ENCODE measurements at places on chromosomes 12 and 14.

DNA sequence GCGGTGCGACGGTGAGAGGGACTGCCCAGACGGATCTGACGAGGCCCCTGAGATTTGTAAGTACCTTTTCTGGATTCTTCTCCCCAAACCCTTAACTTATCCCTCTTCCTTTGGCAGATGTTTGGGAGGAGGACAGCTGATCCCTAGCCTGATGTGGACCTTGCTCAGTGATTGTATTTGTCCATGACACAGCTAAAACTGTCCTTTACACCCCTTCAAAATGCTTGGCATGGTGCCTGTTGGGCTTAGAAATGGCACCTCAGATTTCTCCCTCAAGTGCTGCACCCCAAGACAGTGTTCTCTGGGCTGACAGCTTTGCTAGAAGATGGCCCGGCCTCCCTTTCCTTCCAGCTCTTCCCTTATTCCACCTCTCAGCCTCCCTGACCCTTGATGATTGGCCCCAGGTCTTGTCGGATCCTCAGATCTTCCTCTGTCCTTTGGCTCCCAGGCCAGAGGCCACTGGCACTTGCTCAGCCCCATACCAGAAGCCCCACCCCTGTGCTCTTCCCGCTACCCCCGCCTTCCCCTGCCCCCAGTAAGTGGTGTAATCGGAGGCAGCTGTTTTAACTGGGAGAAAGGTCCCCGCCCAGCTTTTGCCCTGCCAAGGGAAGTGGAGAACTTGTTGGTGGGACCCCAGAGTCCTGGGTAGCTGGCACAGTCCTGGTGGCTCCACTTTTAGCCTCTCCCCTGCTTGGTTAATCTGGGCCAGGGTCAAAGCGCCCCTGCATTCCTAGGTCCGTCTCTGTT lies 8.7 kb downstream of the LRP1-AS start:
- no peak for DNase-seq

DNA sequence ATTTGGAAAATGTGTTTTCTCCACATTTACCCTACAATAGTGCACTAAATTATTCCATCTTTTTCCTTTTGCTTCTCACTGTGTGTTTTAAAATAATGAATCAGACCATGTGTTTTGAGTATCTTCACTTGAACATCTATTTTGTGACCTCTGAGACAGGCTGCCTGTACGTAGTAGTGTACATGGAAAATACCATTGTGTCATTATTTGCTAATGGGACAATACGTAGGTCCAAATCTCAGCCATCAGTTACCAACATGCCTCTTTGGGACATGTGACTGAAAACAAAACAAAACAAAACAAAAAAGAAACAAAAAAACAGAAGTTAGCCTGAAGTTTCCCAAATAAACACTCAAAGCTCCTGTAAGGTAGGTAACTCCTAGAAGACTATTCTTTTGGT lies 7.1 kb upstream of the MYF6 start:
- no peak for DNase-seq

- no peak for DNase-seq
Observed at GRCh38 chr12:75432924-75433323, 42.0 kb downstream of the GLIPR1L2 start.

- DNase-seq, result peak; percentile 100
Observed at GRCh38 chr14:77040059-77040740, 11.7 kb upstream of the IRF2BPL start.

- DNase-seq, result no peak
Observed at GRCh38 chr12:60112063-60112462, 516.2 kb downstream of the SLC16A7 start.

DNA sequence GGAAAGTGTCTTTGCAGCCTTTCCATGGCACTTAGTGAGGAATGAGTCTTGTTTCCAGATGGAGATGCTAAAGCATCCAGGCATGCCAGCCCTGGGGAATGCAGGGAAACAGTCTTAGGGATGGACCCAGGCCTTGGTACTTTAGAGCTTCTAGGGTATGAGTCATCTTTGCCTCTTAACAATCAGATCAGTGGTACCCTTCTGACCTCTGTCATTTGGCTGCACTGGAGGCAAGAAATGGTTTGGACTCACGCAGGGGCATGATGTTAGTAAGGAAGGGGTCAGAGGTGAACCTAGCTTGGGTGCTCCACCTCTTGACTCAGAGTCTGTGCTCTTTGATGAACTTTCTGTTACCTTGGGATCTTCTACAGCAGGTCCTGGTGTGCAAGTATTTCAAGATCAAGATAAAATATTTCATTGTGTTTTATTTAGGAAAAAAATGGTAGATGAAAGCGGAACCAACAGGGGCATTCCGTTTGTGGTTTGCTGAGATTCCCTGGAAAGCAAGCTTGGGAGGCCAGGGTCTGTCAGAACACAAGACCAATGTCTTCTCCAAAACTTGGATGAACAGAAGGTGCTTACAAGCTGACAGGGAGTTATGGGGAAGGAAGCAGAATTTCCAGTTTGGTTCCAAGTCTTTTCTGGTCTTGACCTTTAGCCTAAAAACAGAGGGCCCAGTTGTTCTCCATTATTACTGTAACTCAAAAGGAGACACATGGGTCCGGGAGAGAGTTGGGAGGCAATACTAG lies 216.2 kb downstream of the ZFP36L1 start:
- peak; percentile 98 for DNase-seq

GRCh38 chr12:121110211-121110940 lies 22.3 kb upstream of the P2RX7 start:
- peak; percentile 60 for DNase-seq

DNA sequence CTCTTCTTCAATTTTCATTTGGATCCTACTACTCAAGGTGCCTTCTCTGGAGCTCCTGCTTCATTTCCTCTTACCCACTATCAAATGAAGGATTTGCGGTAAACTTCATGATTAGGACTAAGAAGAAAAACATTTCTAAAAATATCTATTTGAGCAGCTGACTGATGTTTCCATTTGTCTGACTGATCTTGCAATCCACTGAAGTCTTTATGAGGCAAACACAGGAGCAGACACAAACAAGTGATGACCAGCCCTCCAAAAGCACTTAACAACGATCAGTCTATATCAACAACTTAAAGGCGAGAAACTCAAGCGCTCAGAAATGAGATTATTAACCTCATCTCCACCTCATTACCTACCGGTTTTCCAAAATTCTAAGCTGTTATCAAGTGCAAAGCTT lies 26.2 kb downstream of the OSBPL8 start:
- no peak for DNase-seq

DNA sequence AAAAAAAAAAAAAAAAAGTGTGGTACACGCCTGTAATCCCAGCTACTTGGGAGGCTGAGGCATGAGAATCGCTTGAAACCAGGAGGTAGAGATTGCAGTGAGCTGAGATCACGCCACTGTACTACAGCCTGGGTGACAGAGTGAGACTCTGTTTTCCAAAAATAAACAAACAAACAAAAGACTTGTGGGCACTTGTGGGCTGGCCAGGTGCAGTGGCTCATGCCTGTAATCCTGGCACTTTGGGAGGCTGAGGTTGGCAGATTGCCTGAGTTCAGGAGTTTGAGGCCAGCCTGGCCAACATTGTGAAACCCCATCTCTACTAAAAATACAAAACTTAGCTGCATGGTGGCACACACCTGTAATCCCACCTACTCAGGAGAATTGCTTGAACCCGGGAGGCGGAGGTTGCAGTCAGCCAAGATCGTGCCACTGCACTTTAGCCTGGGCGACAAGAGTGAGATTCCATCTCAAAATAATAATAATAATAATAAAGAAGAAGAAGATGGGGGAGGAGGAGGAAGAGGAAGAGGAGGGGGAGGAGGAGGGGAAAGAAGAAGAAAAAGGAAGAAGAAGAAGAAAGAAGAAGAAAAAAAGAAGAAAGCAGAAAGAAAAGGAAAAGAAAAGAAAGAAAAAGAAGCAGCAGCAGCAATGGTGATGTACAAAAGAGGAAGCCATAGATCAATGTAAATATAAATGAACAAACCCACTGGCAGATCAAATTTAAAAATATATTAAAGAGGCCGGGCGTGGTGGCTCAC lies 27.9 kb upstream of the CCNT1 start:
- peak; percentile 26 for DNase-seq

GRCh38 chr12:68595241-68595640 lies 15.5 kb upstream of the RAP1B start:
- DNase-seq, result no peak

DNA sequence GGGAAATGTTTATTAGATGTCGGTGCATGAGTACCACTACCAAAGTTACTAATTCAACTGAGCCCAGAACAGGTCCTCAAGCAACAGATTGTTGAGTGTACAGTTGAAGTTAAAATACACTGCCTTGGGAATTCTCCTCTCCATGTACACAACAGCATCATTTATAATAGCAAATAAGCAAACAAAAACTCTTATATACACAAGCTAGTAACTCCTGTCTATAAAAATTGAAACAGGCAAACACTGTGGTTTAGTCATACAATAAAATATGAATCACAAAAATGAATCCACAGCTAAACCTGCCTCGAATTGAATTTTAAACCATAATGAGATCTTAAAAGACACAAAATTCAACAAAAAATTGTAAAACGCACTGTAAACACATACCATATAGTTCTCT lies 681.1 kb downstream of the C12orf50 start:
- no peak for DNase-seq

- DNase-seq, result no peak
Observed at GRCh38 chr12:105928436-105928835, 210.3 kb downstream of the NUAK1 start.

DNA sequence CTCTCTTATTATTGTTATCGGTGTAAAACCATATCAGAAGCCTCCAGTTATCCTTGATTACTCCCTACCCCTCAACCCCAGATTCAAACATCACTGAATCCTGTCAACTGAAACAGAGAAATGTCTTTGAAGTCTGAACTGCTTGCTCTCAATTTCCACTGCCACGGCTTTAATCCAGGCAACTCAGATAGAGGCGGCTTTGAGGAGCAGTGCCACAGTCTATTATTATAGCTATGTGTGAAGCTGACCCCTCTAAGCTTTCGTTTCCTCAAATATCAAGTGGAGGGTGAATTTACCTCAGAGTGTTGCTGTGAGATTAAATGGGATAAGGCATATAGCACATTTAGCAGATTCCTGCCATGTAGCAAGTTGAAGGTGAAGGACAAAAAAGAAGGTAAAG lies 49.0 kb upstream of the PDE3A start:
- DNase-seq, result peak; percentile 39

DNA sequence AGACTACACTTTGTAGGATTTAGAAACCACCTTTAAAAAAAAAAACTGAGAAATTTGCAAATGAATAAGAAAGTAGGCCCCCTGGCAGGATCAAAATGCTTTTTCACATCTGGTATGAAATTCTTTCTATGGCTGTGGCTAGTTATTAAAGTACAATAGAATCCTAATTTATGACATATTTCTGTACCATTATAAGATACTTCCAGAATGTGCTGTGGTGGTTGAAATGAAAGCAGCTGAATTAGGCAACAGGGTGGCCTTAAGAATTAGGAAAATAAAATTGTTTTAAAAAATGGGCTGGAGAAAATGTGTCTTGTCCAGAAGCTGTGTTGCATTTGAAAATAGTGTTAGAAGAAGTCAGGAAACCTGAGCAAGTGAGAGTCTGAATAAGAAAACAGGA lies 85.9 kb upstream of the PDE3A start:
- DNase-seq, result no peak

Measured in M059J (cell line).